ENCODE measurements at places on chromosomes 12 and 14. TPM values are rescaled to one million over a fixed set of nuclear protein-coding genes. Genes with fewer than 3 reads are reported as not detected.

RNASE2 gene
- not detected for total RNA-seq

SOAT2 gene
- 0.48 TPM for total RNA-seq

DNA sequence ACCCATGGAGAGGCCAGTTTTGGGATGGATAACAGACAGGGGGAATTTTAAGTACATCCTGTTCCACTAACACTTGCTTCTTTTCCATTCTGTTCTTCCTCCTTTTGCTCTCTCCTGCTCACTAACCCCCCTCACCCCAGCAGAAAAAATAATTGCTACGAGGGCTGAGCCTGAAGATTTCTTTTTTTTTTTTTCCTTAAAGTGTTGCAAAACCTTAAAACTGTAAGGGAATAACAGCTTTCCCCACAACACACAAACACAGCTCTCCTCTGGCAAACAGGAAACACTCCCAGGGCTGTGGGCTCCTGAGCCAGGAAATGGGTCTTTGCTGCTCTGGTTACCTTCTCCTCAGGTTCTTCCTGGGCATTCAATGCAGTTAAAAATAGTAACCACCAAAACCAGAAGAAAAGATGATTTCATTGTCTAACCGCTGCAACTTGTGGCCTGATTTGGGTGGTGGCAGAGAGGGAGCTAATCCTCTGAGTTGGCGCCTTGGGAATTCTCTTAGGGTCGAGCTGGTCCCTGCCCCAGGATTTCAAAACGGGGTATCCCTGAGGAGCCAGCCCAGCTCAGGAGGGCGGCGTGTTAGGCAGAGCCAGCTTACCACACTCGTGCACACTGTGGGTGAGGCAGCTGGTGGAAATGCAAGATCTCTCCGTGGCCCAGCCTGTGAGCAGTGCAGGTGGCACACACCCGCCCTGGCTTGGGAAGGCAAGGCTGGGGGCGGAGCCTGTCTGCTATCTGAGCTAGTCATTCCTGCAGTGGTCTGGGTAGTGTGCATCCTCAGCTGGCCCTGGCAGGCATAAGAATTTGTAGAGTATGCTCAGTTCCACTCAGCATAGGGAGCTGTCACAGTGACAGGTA is 17.1 kb upstream of the EMP1 start:
- H3K27me3 ChIP-seq, result no peaks in the 10 kb centered on the region
- peaks cover 18% of the 10 kb centered on the region for H3K4me1 ChIP-seq
- H3K4me3 ChIP-seq, result peak overlapping the region; percentile 6
- peak; percentile 3 for DNase-seq

DNA sequence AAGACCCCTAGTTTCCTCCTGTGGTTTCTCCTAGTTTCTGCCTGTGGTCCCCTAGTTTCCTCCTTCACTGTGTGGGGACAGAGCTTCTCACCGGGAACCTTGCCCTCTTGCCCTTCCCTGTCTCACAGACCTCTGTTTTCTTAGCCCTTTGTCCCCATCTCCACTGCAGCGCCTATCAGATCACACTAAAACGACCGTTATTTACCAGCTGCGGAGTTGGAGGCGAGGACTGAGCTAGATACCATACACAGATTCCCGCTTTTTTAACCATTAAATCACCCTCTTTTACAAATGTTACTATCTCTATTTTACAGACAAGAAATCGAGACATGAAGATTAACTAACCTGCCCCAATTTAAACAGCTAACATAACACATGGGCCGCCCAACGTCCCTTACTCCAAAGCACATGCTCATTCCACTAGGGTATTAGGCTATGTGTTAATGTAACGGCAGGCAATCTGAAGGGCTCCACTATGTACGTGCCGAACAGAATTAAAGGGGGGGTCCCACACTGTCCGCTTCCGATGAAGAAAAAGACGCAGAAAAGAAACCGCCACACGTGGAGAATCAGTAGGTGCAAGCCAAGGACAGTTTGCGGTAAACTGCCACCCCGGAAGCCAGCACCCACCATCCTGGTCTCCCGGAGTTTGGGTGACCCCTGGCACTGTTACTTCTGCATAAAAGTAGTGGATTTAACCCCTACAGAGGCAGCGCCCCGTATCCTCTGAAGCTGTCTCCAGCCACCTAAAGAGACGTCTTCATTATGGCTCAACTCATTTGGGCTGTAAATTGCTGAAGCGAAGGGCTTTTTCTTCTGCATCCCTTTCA is 1.9 kb upstream of the FKBP4 start:
- H3K4me3 ChIP-seq, result no peak overlapping the region
- peaks cover 19% of the 10 kb centered on the region for H3K4me1 ChIP-seq
- peaks cover 8% of the 10 kb centered on the region for H3K36me3 ChIP-seq
- no peaks in the 10 kb centered on the region for H3K27me3 ChIP-seq
- no peak overlapping the region for H3K27ac ChIP-seq

- no peak overlapping the region for H3K4me3 ChIP-seq
- DNase-seq, result no peak
- no peaks in the 10 kb centered on the region for H3K36me3 ChIP-seq
- no peaks in the 10 kb centered on the region for H3K27me3 ChIP-seq
Measured at GRCh38 chr12:127822809-127823411, 444.1 kb upstream of the TMEM132C start.

- peaks cover 4% of the 10 kb centered on the region for H3K27me3 ChIP-seq
- H3K27ac ChIP-seq, result no peak within 1 kb of the TSS
- no peak for DNase-seq
Measured at GRCh38 chr12:70920251-70920851, at the start of gene PTPRR. Gene PTPRR, minus strand, starts transcription at chr12:70920738. Its CDS starts 348 bp downstream, at chr12:70920390.

DNA sequence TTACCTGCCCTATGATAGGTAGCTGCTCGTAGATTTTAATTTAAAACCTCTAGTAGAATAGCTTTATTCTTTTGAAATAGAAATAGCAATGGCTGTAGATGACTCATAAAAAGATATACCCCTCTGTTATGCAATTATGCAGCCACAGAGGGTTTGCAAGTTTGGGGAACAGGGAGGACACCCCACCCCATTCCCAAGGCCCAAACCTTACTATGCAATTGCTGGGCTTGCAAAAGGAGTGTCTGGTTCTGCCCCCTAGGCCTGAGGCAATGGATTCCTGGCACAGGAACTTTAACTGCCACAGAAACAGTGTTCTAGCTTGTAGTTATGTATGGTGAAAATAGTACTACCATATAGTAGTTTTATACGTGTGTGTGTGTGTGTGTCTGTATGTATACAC is 403.3 kb downstream of the ADAMTS20 start:
- H3K4me1 ChIP-seq, result no peaks in the 10 kb centered on the region
- no peaks in the 10 kb centered on the region for H3K27me3 ChIP-seq

DNA sequence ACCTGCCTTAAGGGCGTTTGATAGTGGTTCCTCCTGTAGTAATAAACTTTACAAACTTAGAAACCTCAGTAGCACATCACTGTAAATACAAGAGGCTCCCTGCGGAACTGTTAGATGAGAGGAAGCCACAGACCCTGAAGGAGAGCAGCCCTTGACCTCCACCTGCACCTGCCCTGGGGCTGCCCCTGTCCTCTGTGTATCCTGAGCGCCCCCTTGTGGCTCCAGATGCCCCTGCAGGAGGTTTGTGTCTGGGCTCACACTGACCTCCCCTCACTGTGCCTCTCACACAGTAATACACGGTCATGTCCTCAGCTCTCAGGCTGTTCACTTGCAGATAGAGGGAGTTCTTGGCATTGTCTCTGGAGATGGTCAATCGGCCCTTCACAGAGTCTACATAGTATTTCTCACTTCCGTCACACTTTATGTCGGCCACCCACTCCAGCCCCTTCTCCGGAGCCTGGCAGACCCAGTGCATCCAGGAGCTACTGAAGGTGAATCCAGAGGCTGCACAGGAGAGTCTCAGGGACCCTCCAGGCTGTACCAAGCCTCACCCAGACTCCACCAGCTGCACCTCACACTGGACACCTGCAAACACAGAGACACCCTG is 1059.8 kb downstream of the TMEM121 start:
- no peak overlapping the region for H3K4me3 ChIP-seq
- no peaks in the 10 kb centered on the region for H3K4me1 ChIP-seq
- no peaks in the 10 kb centered on the region for H3K36me3 ChIP-seq
- H3K27ac ChIP-seq, result no peak overlapping the region

- H3K36me3 ChIP-seq, result no peaks in the 10 kb centered on the region
- DNase-seq, result no peak
- H3K27me3 ChIP-seq, result no peaks in the 10 kb centered on the region
- H3K4me3 ChIP-seq, result no peak overlapping the region
- H3K27ac ChIP-seq, result no peak overlapping the region
- no peaks in the 10 kb centered on the region for H3K4me1 ChIP-seq
Measured at GRCh38 chr12:22856178-22856577, 231.2 kb downstream of the ETNK1 start.

Measured in CD8-positive, alpha-beta memory T cell (primary cell).